GF-D8 (cell line): ENCODE measurements at places on chromosomes 7 and 10.

GRCh38 chr7:79308192-79308591, 145.3 kb downstream of the MAGI2 start:
- no peak for DNase-seq

DNA sequence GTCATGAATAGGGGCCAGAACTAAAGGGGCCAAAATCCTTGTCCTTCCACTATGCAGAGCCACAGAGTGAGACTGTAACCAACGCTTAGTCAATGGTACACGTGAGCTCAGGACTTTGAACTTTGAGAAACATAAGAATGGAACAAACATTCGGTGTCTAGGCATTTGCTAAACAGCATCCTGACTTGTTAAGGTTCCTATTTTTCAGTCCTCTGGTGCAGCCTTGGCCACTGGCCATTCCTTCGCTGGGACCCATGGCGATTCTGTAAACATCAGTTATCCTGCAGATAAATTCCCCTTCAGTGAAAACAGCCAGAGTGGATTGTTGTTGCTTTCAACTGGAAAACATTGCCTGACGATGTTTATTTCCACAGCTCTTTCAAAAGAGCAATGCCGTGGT, 266.8 kb downstream of the SORCS1 start:
- DNase-seq, result no peak

GRCh38 chr7:29230871-29231345, 36.3 kb downstream of the CHN2 start:
- DNase-seq, result no peak

DNA sequence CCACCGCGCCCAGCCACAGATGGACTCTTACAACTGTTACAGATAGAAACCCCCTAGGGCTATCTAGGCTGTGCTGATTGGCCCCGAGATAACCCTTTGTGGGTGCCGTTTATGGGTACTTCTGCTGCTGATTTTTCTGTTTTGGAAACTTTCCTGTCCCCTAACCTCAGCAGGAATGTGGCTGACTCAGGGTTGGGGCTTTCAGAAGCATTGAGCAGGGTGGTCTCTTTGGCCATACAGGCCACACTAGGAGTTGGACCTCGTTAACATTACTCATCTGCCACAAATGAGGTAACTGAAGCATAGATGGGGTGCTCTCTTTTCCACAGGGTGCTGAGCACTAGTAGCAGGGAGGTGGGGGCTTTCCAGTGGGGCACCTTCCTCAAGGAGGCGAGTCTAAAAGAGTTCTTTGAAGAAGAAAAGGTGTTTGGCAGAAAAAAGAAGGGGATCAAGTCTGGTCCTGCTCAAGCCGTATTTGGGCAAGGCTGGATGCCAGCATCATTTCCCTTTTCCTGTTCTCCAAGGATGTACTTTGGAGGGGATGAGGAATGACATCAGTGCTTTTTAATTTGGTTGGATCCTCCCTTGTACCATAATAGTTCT, 6.4 kb downstream of the ZSCAN25 start:
- DNase-seq, result no peak

GRCh38 chr10:48811461-48811860, 126.8 kb downstream of the WDFY4 start:
- no peak for DNase-seq

- DNase-seq, result no peak
Measured at GRCh38 chr10:1089017-1089689, 33.0 kb downstream of the WDR37 start.

DNA sequence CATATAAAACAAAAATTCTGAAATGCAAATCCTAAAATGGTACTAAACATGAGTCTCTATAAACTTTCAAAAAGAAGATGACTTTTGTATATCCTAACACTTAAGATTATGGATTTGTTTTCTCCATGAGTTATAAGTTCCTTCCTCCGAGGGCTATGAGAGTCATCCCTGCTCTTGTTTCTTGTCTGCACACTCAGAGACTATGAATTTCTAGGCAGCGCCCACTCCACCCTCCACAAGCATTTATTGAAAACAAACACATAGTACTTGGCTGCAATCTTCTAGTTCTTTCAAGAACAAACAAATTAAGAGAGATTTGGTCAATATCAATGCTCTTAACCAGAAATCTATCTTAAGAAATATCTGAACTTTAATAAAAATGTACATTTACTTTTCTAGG, 211.7 kb downstream of the DKK1 start:
- DNase-seq, result no peak
